Effector memory CD8-positive, alpha-beta T cell (primary cell): ENCODE measurements at places on chromosomes 1 and 21.

- no peaks in the 10 kb centered on the region for H3K4me1 ChIP-seq
- peaks cover 43% of the 10 kb centered on the region for H3K27me3 ChIP-seq
- no peak for DNase-seq
These were observed 16.2 kb upstream of the ACTN2 start for GRCh38 chr1:236670060-236670459.

DNA sequence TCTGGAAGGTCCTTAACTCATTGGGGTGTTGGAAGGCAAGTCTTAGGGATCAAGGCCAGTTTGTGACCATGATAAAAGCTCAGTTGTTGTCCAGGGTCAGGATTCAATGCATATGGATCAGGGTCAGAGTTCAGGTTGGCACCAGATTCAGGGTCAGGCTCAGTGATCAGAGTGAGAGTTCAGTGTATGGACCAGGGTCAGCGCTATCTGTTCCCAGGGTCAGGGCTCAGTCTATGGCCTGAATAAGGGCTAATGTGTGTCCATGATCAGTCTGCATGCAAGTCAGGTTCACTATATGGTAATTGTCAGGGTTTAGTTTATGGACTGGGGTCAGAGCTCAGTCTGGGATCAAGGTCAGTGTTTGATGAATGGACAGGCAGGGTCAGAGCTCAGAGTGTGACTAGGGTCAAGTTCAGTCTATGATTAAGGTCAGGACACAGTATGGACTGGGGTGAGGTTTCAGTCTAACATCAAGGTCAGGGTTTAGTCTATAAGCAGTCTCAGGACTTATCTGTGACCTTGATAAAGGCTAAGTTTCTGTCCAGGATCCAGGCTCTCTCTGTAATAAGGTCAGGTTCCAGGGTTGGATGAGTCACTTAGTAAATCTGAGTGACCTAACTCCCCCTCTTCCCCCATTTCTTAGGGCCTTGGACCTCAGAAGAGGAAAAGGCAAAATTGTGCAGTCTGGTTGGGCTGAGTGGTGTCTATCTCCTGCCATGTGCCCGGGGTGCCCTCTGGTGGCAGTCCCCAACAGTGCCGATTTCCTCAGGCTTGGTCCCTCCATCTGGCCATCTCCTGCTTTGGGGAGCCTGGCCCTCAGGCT is 23.8 kb downstream of the KNCN start:
- peak; percentile 71 for DNase-seq
- no peak overlapping the region for H3K27ac ChIP-seq
- no peak overlapping the region for H3K4me3 ChIP-seq
- H3K27me3 ChIP-seq, result peaks cover 29% of the 10 kb centered on the region
- no peaks in the 10 kb centered on the region for H3K4me1 ChIP-seq

GRCh38 chr1:225467193-225468020 is 39.6 kb upstream of the LBR start:
- peaks cover 9% of the 10 kb centered on the region for H3K36me3 ChIP-seq
- H3K4me1 ChIP-seq, result peaks cover 38% of the 10 kb centered on the region
- H3K27ac ChIP-seq, result peak overlapping the region; percentile 97
- no peaks in the 10 kb centered on the region for H3K27me3 ChIP-seq
- DNase-seq, result peak; percentile 75

DNA sequence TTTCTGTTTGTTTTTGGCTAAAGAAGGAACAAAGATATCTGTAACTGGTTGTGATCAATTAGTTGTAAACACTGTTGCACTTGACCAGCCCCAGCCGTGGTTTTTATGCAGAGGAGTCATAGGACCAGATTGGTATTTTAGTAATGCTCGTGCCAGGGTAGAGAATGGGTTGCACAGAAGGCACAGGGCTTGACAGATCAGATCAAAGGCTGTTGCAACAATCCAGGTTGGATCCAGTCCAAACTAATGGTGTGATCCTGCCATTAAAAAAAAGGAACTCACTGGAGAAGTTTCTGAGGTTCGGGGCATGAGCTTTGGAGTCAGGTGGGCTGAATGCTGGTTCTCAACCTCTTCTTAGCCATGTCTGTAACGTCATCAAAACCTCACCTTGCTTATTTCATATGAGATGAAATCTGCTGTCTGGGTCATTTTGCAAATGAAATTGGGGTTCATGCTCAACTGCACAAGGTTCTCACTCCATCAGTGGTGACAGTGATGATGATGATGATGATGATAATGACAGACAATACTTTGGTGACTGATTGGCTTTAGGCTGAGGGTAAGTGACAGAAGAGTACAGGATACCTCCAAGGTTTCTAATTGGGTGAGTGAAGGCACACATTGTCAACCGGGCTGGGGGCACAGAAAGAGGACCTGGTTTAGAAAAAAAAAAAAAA is 43.1 kb downstream of the ZNF281 start:
- H3K27ac ChIP-seq, result no peak overlapping the region
- no peaks in the 10 kb centered on the region for H3K27me3 ChIP-seq
- peaks cover 3% of the 10 kb centered on the region for H3K36me3 ChIP-seq
- no peak for DNase-seq

- peaks cover 6% of the 10 kb centered on the region for H3K36me3 ChIP-seq
- DNase-seq, result no peak
- no peak overlapping the region for H3K4me3 ChIP-seq
- peaks cover 13% of the 10 kb centered on the region for H3K4me1 ChIP-seq
- peaks cover 31% of the 10 kb centered on the region for H3K27me3 ChIP-seq
- no peak overlapping the region for H3K27ac ChIP-seq
These were observed 24.2 kb downstream of the PDE9A start for GRCh38 chr21:42677339-42678321.

GRCh38 chr1:12434174-12434573 is 183.8 kb downstream of the DHRS3 start:
- H3K4me1 ChIP-seq, result peaks cover 56% of the 10 kb centered on the region
- DNase-seq, result peak; percentile 29
- H3K27me3 ChIP-seq, result no peaks in the 10 kb centered on the region
- peak overlapping the region; percentile 95 for H3K27ac ChIP-seq
- peak overlapping the region; percentile 76 for H3K4me3 ChIP-seq
- peaks cover 4% of the 10 kb centered on the region for H3K36me3 ChIP-seq

DNA sequence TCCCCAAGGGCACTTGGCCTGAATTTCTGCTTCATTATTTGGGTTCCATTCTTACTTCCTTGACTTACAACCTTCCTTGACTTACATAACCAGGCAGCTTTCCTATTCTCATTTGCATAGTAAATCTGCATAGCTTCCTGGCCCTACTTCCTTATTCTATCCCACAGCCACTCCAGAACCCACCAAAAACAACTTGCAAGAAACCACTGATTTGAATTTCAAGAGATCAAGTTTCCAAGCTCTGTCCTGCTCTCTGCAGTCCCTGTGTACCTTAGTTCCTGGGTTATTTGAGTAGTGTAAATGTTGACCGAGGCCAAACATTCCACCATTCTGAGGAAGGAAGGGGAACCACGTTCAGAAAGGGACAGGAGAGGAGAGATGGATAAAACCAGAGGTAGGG is 603.3 kb downstream of the PTPRC start:
- H3K4me1 ChIP-seq, result peaks cover 7% of the 10 kb centered on the region
- no peak overlapping the region for H3K27ac ChIP-seq
- peaks cover 3% of the 10 kb centered on the region for H3K36me3 ChIP-seq
- no peak overlapping the region for H3K4me3 ChIP-seq

DNA sequence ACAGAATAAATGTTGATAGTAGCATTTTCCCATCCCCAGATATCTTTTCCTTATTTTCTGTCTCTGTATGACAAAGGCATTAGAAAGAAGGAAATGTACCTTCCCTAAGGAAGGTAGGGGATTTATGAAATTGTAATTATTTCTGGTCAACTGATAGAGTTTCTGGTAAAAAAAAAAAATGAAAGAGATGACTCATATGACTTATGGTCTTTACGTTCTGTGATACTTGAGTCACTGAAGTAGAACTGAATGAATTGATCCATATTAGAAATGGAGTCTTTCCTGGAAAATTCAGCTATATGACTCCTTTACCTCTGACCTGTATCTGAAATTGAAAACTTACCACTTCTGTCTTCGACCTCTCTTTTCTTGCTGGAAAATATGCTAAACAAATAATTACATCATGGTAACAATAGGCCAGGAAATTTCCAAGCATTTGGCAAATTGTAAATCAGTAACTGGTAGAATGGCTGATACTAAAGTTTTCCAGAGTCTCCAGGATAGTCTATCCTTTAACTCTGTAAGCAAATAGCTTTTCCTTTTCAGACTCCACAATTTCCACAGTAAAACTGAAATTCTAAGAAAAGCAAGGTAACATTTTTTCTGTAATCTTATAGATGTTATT is 364.3 kb upstream of the PTBP2 start:
- H3K36me3 ChIP-seq, result no peaks in the 10 kb centered on the region
- H3K4me1 ChIP-seq, result no peaks in the 10 kb centered on the region
- DNase-seq, result no peak
- no peak overlapping the region for H3K4me3 ChIP-seq
- H3K27me3 ChIP-seq, result no peaks in the 10 kb centered on the region

DNA sequence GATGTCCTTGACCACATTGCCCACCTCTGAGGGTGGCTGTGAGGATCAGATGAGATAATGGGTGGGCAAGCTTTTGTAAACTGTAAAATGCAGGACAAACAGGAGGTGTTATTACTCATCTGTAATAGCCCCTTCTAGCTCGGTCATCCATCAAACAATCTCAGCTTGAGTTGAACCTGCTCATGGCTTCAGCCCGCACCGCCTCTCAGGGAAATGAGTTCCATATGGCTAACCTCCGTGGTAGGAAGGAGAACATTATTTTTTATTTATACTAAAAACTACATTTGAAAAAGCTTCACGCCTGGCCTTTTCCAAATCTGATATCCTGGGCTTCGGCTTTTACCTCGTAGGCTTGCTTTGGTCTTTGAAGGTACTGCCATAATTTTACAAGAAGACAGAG is 116.2 kb upstream of the USP24 start:
- peaks cover 8% of the 10 kb centered on the region for H3K27me3 ChIP-seq
- no peaks in the 10 kb centered on the region for H3K36me3 ChIP-seq
- no peak overlapping the region for H3K27ac ChIP-seq

- no peak for DNase-seq
- H3K36me3 ChIP-seq, result no peaks in the 10 kb centered on the region
- no peak overlapping the region for H3K4me3 ChIP-seq
- no peaks in the 10 kb centered on the region for H3K4me1 ChIP-seq
These were observed 385.1 kb upstream of the USP24 start for GRCh38 chr1:55600242-55600641.

DNA sequence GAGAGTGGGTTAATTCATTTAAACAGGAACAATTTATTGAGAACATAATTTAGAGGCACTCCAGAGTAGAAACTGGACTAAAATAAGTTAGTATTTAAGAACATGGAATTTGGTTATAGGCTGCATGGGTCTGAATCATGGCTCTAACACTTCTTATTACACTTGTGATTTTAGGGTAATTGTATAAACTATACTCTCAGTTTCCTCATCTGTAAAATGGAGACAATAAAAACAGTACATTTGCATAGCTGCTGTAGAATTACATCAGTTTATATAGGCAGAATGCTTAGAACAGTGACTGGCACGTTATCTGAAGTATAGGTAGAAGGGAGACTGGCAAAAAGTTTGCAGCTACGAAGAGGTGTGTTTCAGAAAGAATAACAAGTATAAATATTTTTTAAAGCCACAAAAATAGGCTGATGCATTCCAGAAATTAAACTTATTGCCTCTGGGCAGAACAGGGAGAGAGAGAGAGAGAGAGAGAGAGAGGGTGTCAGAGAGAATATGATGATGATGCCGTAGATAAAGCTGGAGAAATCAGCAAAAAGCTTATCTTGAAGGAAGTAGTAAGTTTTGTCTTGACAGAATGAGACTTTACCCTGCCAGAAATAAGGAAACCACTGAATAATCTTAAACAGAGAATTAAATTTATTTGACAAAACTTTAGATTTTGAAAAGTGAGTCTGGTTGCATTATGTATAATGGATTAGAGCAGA is 8.1 kb upstream of the OR6K3 start:
- no peak for DNase-seq
- H3K4me1 ChIP-seq, result peaks cover 3% of the 10 kb centered on the region
- H3K27me3 ChIP-seq, result peaks cover 12% of the 10 kb centered on the region
- H3K27ac ChIP-seq, result no peak overlapping the region
- no peaks in the 10 kb centered on the region for H3K36me3 ChIP-seq

DNA sequence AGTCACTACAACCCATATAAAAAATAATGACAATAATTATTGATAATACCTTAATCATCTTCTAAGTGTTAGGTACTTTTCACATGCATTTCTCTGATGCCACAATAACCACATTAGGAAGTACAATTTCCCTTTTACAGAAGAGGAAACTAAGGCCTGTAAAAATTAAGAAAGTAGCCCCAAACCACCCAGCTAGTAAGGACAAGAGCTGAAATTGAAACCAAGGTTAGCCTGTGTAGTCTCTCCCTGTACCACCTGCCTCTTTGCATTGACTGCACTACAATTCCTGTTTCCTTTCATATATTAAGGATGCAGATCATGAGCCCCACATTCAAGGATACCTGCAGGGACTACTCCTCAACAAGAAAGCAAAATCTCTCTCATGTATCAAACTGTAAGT is 288.8 kb downstream of the GPATCH2 start:
- no peak overlapping the region for H3K4me3 ChIP-seq
- H3K27me3 ChIP-seq, result no peaks in the 10 kb centered on the region
- H3K4me1 ChIP-seq, result no peaks in the 10 kb centered on the region
- H3K27ac ChIP-seq, result no peak overlapping the region
- DNase-seq, result no peak

DNA sequence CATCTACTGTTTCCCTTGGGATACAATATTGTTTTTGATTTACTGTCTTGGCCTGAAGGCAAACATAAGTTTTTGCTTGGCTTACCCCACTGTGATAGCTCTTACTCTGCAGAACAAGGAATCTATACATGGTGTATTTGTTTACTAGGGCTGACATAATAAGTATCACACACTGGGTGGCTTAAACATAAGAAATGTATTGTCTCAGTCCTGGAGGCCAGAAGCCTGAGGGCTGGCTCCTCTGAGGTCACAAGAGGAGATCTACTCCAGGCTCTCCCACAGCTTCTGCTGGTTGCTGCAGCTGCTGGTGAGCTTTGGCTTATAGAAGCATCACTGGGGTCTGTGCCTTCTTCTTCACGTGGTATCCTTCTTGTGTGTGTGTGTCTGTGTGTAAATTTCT is 30.7 kb upstream of the IGSF5 start:
- no peak overlapping the region for H3K4me3 ChIP-seq
- H3K4me1 ChIP-seq, result no peaks in the 10 kb centered on the region
- DNase-seq, result no peak
- no peaks in the 10 kb centered on the region for H3K27me3 ChIP-seq
